ENCODE measurements at places on chromosomes 4 and X.

DNA sequence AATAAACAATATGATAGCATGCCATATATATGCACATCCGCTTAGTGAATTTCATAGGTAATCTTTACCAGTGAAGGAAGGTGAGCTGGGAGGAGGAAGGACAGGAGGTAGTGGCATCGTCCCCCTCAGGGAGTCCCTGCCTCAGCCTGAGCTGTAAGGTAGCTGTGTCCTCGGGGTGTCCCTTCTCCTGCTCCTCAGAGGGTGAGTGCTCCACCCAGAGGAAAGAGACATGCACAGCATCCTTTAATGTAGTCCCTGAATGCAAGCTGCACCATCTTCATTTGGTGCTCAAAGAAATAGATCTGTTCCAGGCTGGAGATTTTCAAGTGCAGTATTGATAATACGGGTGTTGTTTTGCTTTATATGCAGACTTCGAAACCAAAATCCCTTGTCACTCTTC is 330.4 kb upstream of the SFRP2 start:
- no peaks in the 10 kb centered on the region for H3K36me3 ChIP-seq
- peaks cover 6% of the 10 kb centered on the region for H3K27me3 ChIP-seq
- H3K27ac ChIP-seq, result no peak overlapping the region
- DNase-seq, result no peak
- H3K4me3 ChIP-seq, result no peak overlapping the region

GRCh38 chrX:103556963-103557612 is 28.2 kb upstream of the TCEAL4 start:
- no peak overlapping the region for H3K4me3 ChIP-seq
- peaks cover 10% of the 10 kb centered on the region for H3K4me1 ChIP-seq
- no peaks in the 10 kb centered on the region for H3K36me3 ChIP-seq
- H3K27ac ChIP-seq, result no peak overlapping the region
- peaks cover 34% of the 10 kb centered on the region for H3K27me3 ChIP-seq

DNA sequence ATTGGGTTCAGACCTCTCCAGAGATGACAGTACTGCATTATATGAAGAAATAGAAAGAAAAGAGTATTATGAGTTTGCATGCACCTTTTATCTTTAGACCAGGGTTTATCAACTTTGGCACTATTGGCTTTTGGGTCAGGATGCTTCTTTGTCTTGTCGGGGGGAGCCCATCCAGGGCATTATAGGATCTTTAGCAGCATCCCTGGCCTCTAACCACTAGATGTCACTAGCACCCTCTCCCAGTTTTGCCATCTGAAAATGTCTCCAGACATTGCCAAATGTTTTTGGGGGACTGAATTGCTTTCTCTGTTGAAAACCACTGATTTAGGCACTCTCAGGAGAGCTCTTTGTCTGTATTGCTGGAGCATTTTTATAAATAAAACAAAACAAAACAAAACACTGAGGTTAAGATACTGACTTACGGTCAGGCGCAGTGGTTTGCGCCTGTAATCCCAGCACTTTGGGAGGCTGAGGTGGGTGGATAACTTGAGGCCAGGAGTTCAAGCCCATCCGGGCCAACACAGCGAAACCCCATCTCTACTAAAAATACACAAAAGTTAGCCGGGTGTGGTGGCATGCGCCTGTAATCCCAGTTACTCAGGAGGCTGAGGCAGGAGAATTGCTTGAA is 23.6 kb downstream of the CA5B start:
- H3K36me3 ChIP-seq, result peaks cover 14% of the 10 kb centered on the region
- no peak overlapping the region for H3K27ac ChIP-seq
- H3K27me3 ChIP-seq, result no peaks in the 10 kb centered on the region
- DNase-seq, result peak; percentile 40
- no peak overlapping the region for H3K4me3 ChIP-seq

DNA sequence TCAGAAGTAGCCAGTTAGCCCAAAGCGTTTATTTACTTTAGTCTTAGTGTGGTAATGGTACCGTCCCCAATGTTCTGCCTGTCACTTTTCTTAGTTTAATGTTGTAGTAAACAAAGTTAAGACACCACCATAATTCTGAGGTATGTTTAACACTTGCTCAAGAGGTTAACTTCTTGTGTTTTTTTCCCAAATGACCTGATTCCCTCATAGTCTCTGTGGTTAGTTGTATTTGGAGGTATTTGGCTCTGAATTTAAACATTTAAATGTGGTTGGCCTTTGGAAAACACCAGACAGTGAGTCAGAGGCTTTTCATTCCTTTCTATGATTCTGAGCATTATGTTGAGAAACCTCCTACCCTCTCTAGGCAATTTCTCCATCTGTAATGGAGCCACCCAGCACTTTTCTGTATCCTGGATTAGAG is 47.9 kb downstream of the CXCL1 start:
- DNase-seq, result no peak
- H3K4me3 ChIP-seq, result no peak overlapping the region
- H3K27ac ChIP-seq, result no peak overlapping the region
- H3K4me1 ChIP-seq, result peaks cover 16% of the 10 kb centered on the region
- no peaks in the 10 kb centered on the region for H3K36me3 ChIP-seq
- H3K27me3 ChIP-seq, result no peaks in the 10 kb centered on the region

- no peaks in the 10 kb centered on the region for H3K36me3 ChIP-seq
- H3K27ac ChIP-seq, result no peak overlapping the region
- peaks cover 18% of the 10 kb centered on the region for H3K4me1 ChIP-seq
- H3K4me3 ChIP-seq, result no peak overlapping the region
- H3K27me3 ChIP-seq, result no peaks in the 10 kb centered on the region
Observed at GRCh38 chr4:71882113-71882841, 98.4 kb upstream of the GC start.

DNA sequence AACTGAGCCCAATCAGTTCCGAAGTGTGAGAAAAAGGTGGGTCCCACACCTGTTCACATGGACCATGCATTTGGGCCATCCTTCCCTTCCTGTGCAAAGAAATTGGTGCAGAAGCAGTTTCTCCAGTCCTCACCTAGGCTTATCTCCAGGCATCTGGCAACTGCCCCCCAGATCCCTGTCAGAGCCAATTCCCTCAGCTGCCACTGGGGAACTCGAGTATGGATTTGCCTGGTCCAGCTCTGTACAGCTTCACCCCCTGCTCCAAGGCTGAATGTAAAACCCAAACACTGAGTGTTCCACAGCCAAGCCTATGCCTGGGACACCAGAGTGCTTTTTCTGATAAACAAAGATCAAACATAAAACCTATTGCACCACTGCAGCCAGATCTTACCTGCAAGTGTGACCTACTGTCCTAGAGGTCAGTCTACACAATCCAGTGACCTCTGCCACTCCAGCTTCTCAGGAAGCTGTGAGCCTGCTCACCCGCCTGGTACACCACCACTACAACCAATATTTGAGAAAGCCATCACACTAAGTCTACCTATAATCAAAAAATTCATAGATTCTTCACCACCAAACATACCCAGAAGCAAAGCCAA is 136.4 kb downstream of the STPG2 start:
- no peak overlapping the region for H3K4me3 ChIP-seq
- no peaks in the 10 kb centered on the region for H3K36me3 ChIP-seq
- H3K27me3 ChIP-seq, result no peaks in the 10 kb centered on the region
- H3K27ac ChIP-seq, result no peak overlapping the region

DNA sequence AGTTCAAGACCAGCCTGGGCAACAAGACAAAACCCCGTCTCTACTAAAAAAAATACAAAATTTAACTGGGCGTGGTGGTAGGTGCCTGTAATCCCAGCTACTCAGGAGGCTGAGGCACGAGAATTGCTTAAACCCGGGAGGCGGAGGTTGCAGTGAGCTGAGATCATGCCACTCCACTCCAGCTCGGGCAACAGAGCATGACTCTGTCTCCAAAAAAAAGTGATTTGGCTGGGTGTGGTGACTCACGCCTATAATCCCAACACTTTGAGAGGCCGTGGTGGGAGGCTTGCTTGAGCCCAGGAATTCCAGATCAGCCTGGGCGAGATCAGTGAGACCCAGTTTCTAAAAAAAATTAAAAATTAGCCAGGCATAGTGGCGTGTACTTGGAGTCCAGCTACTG is 4.1 kb downstream of the OPHN1 start:
- H3K27ac ChIP-seq, result no peak overlapping the region
- peaks cover 17% of the 10 kb centered on the region for H3K4me1 ChIP-seq
- H3K4me3 ChIP-seq, result no peak overlapping the region
- peaks cover 14% of the 10 kb centered on the region for H3K36me3 ChIP-seq
- H3K27me3 ChIP-seq, result no peaks in the 10 kb centered on the region
- no peak for DNase-seq

DNA sequence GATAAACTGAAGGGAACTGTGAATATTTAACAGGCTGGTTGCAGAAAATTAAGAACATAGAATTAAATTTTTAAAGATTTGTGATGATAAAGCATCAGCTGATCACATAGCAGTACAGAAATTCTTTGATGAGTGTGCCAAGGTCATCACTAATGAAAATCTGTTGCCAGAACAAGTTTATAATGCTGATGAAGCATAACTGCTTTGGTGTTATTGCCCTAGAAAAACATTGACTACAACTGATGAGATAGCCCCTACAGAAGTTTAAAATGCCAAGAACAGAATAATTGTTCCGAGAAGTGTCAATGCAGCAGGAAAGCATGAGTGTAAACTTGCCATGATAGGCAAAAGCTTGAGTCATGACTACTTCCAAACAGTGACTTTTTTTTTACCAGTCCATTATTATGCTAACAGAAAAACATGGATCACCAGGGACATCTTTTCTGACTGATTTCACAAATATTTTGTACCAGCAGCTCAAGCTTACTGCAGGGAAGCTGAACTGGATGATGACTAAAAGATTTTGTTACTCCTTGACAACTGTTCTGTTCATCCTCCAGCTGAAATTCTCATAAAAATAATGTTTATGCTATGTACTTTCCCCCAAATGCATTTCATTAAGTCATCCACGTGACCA is 1136.6 kb downstream of the FAT4 start:
- no peaks in the 10 kb centered on the region for H3K4me1 ChIP-seq
- no peak overlapping the region for H3K4me3 ChIP-seq
- peaks cover 8% of the 10 kb centered on the region for H3K27me3 ChIP-seq
- H3K36me3 ChIP-seq, result no peaks in the 10 kb centered on the region
- DNase-seq, result no peak

DNA sequence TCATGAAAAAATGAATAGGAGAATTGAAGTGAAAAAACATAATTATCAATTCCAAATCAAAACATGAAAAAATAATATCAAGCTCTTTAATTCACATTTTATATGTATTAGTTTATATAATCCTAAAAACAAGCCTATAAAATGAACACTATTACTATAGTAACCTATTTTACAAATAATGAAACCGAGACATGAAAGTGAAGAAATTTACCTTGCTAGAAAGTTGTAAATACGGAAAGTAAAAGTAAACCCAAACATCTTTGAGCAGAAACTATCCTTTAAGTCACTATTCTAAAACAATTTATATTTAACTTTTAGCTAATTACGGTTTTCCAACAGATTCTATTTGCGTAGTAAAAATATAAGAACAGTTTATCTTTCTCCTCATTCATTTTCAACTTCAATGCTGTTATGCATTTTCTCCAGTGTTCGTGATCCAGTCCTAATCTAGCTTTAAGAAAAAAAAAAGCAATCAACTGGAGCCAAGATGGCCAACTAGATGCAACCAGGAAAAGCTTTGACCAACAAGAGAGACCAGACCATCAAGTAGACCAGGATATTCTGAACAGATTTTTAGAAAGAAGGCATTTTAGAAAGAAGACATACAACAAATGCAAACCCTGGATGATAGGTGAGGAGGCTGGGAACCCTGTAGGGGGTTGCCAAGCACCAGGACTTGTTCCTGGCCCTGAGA is 67.0 kb downstream of the DDX53 start:
- no peak for DNase-seq
- no peaks in the 10 kb centered on the region for H3K4me1 ChIP-seq
- no peaks in the 10 kb centered on the region for H3K36me3 ChIP-seq
- no peak overlapping the region for H3K27ac ChIP-seq
- peaks cover 7% of the 10 kb centered on the region for H3K27me3 ChIP-seq

DNA sequence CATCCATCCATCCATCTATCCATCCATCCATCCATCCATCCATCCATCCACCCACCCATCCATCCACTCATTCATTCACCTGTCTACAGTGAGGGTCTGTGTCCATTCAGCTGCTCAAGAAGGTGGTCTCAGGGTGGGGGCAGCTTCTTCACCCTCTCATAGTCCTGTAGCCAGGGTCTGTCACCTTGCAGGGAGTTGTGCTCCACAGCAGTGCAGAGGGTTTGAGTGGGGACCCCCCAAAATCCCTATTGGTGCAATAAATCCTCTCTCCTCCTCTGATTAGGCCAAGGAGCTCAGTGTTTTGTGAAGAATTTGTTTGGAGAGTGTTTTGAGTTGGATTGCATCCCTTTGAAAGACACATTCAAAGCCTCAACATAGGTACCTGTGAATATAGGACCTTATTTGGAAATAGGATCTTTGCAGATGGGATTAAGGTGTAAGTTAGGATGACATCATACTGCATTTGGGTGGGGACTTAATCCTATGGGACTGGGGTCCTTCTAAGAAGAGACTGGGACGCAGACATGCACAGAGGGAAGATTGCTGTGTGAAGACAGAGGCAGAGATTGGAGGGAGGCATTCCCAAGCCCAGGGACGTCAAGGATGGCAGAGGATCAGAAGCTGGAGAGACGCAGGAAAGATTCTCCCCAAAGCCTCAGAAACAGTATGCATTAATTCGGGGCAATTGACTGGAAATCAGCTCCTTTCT is 12.0 kb downstream of the P2RY8 start:
- H3K36me3 ChIP-seq, result no peaks in the 10 kb centered on the region
- H3K4me3 ChIP-seq, result no peak overlapping the region
- H3K27ac ChIP-seq, result no peak overlapping the region

DNA sequence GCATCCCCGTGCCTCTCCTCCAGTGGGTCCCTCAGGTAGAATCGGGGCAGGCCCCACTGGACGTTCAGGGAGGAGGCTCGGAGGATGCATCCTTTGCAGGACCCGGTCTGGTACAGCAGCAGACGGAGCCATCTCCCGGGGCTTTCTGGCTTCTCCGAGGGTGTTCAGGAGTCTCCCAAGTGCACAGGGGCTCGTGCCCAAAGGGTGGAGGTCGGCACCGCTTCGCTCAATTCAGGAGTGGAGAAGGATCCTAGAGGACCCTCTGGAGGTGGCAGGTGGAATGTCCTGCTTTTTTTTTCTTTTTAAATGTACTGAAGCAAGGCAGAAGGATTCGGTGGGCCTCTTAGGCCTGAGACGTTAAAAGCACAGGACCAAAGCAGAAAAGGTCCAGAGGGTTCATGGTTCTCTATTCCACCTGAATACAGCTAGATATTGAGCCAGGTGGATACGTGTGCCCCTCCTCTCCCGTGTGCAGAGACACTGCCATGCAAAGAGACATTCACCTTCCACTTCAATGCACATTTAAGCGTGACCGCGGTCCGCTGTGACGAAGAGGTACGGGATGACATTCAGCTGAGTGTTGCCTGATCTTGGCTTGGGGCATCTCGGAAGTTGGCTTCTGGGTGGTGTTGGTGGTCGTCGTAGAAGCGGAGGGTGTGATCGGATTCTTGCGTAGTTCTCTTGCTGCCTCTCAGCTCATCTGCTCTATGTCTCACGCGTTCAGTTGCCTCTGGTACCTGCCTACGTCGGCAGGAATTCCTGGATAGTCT is 281.2 kb upstream of the AGTR2 start:
- no peak overlapping the region for H3K27ac ChIP-seq
- no peak overlapping the region for H3K4me3 ChIP-seq
- no peaks in the 10 kb centered on the region for H3K4me1 ChIP-seq
- H3K36me3 ChIP-seq, result peaks cover 54% of the 10 kb centered on the region
- peaks cover 9% of the 10 kb centered on the region for H3K27me3 ChIP-seq
